Articular chondrocyte of knee joint (primary cell): ENCODE measurements at places on chromosomes 1 and 21. TPM values are rescaled to one million over a fixed set of nuclear protein-coding genes. Genes with fewer than 3 reads are reported as not detected.

The ASTN1 gene
- under 0.01 TPM in 1 of 2 replicates, not detected in the other for total RNA-seq

The KIF2C gene
- 13.6 and 17.6 TPM in 2 replicates for total RNA-seq

The PODN gene
- 24.4 and 61.0 TPM in 2 replicates for total RNA-seq

The LRRC38 gene
- total RNA-seq, result not detected in 2 replicates

The ATP5PO gene
- 159 and 167 TPM in 2 replicates for total RNA-seq

The IVNS1ABP gene
- 51.0 and 85.2 TPM in 2 replicates for total RNA-seq

The JAK1 gene
- total RNA-seq, result 191 and 192 TPM in 2 replicates

The SIK1 gene
- total RNA-seq, result 1.2 and 1.4 TPM in 2 replicates

The IKBKE gene
- 17.2 and 18.6 TPM in 2 replicates for total RNA-seq

The EPHA8 gene
- total RNA-seq, result not detected in 2 replicates

The NGF gene
- total RNA-seq, result 7.2 and 12.6 TPM in 2 replicates
